ENCODE measurements at places on chromosomes 7 and 10.
A peak's percentile ranks its signal among the peaks of the same experiment; 100 is the strongest.

- no peak for DNase-seq
These were observed 562.8 kb downstream of the SUGCT start for GRCh38 chr7:40697653-40698052.

GRCh38 chr7:104894726-104895521, 119.1 kb upstream of the KMT2E start:
- DNase-seq, result no peak

GRCh38 chr10:20406281-20407104, 490.6 kb downstream of the NEBL start:
- no peak for DNase-seq

GRCh38 chr7:42222891-42223290, 14.1 kb downstream of the GLI3 start:
- DNase-seq, result no peak

- DNase-seq, result no peak
These were observed 68.4 kb downstream of the RAMP3 start for GRCh38 chr7:45225948-45226335.

- DNase-seq, result no peak
These were observed 87.5 kb upstream of the NRP1 start for GRCh38 chr10:33421789-33422462.

GRCh38 chr7:27593226-27593625, 69.5 kb downstream of the HIBADH start:
- no peak for DNase-seq

DNA sequence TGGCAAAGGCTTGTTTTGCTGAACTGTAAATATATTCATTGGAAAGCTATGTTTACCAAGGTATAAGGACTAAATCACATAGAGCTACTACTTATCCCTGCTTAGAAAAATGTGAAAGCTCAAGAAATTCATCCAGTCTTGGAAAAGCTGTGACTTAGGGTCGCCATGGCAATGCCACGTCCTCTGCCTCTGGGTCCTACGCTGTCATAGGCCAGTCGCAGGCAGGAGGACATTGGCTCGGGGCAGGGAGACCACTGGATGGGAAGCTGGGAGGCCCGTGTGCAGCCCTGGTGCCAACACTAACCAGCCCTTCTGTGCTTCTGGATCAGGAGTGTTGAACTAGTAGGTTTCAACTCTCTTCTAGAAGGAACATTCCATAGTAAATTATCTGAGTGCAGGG, 67.3 kb upstream of the PDZD8 start:
- no peak for DNase-seq

GRCh38 chr7:22355620-22356009, 1.3 kb downstream of the RAPGEF5 start:
- no peak for DNase-seq

GRCh38 chr10:60188548-60188947, 201.1 kb downstream of the ANK3 start:
- DNase-seq, result no peak

DNA sequence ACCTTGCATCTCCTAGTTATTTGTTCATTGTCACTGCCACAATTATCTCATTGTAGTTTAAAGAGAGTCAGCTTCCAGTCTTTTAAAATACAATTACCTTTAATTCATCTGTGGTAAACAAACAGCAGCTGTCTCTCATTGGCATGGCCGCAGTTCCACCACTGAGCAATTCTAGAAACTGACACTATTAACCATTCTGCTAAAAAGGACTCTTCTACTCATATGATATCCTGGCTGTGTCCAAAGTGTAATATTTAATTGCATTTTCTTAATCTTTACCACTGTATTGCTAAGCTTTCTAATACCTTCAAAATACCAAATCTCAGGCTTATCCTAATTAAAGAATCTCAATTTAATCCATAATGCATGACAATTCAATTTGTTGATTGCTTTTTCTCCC, 639.0 kb downstream of the AUTS2 start:
- no peak for DNase-seq

- no peak for DNase-seq
These were observed 139.1 kb downstream of the PTPRN2 start for GRCh38 chr7:158448430-158449100.

- DNase-seq, result peak; percentile 53
These were observed 166.8 kb upstream of the ASAH2 start for GRCh38 chr10:50417886-50418830.

- DNase-seq, result no peak
These were observed 226.4 kb downstream of the BUB3 start for GRCh38 chr10:123380491-123381085.

GRCh38 chr7:40099837-40100236, 34.6 kb downstream of the MPLKIP start:
- DNase-seq, result no peak

DNA sequence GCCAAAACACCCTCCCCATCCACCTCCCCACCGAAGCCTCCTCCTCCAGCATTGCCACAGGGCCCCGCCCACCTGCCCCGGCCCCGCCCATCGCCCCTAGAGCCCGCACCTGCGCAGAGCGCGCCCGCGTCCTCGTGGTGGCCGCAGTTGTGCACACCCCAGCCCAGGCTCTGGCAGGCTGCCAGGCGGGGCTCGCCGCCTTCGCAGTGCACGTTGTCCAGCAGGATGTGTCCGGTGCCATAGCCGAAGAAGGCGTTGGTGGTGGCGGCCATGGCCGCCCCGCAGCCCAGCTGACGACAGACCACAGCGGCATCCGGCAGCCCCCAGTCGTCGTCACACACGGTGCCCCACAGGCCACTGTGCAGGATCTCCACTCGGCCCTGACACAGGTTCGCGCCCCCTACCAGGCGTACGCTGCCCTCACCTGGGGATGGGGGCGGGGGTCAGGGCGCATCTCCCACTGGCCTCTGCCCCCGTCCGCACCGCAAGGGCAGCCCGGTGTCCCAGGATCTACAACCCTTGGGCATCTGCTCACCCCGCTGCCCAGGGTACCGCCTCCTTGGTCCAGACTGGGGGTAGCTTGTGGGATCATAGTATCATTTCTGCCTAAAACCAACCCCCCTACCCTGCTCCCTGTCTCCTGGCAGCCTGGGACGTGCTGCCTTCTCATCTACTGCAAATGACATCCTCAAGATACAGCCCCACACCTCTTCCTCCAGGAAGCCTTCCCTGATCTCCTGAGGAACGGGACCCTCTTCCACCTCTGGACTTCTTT, 11.9 kb downstream of the SSC4D start:
- DNase-seq, result peak; percentile 40

DNA sequence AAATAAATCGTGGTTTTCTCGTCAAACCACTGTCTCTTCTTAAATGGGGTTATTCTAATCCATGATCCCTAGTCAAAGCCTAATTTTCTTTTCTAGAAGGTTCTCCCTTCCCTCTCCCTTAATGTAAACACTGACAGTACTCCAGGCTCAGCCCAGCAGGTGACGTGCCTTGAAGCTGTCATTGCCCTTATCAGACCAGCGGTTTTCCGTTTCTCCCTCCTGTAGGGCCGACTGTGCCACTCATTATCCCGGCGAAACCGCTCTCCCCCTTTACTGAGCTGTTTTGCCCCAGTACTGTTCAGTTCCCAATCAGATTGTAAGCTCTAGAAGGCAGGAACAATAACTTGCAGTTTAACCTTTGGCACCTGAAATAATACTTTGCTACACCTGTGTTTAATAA, 153.5 kb upstream of the RHEB start:
- DNase-seq, result no peak

- no peak for DNase-seq
These were observed 84.7 kb downstream of the MMRN2 start for GRCh38 chr10:86872757-86873156.

- DNase-seq, result no peak
These were observed 288.8 kb downstream of the USP6NL start for GRCh38 chr10:11322698-11323097.

DNA sequence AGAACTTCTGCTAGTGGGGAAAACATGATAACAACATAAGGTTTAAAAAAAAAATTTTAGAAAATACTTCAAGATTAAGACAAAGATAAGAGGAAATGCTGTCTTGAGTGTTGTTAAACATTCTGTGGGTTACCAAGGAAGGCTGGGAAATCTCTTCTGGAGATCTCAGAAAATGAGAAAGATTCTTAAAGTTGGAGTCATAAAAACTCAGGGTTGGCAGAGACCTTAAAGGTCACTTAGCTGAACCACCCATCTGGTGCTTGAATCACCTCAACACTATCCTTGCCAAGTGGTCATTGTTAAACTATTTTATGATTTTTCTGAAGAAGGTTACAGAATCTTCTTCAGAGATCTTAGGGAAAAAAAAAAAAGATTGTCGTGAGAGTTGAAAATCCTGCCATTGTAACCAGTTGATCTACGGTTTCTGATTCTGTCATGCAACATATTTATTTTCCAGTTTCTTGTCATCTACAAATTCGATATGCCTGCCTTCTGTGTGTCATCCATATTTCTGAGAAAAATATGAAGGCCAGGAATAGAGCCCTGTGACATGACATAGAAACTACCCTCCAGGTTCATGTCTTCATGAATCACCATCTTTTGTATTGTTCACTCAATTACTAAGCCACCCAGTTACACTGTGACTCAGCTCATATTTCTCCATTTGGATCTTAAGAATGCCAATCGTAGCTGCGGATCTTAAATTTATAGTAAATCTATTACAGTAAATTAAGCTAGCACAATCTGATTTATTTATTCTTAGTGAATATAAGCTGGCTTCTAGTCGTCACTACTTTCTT, 179.2 kb downstream of the ST7 start:
- DNase-seq, result no peak
